ENCODE measurements at places on chromosomes 16 and 17.

DNA sequence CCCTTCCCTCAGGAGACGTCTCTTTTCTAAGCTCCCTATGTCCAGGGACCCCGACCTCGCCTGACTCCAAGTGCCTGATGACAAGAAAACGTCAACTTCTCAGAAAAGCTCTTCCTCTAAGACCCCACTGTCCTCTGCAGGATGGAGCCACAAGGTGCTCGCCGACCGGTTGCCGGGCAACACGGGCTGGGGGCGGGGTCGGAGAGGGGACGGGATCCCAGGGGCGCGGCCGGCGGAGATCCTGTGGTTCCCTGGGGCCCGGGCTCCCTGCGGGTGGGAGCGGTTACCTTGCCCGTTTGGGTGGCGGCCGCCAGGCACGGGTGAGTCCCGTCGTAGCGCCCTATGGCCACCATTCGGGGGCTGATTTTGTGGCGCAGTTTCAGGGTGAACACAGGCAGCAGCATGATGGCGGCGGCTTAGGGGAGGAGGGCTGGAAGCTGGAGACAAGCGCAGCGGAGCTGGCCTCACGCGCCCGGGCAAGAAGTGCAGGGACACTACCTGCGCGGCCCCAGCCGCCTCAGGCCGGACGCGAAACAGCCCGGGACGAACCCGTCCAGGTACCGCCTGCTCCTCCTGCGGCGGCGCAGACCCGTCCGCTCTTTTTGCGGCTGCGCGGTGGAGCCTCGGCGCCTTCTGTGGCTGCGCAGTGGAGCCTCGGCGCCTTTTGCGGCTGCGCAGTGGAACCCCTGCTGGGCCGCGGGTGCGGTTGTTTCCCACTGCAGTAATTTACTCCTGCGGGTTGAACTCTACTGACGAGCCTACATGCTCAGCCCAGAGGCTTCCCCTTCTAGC, at the start of gene BBS2:
TSS of gene BBS2 (minus strand) at position 566 of the 792 bp plus-strand sequence. CDS start at position 404, 162 bp downstream.
- peak; percentile 96 for DNase-seq

DNA sequence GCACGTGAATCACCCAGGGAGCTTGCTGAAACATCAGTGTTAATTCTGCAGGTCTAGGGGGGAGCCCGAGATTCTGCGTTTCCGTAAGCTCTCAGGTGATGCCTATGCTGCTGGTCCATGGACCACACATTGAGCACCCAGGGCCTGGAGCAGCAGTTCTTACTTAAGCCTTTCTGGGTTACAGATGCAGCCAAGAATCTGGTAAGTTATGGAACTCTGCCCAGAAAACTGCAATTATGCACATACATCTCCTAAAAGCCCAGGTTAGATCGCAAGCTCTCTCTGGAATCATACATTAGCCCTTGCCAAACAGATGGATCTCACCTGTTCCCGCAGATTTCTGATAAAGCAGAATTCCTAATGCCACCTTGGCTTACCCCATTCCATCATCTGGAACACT, 265.9 kb upstream of the SALL1 start:
- no peak for DNase-seq

DNA sequence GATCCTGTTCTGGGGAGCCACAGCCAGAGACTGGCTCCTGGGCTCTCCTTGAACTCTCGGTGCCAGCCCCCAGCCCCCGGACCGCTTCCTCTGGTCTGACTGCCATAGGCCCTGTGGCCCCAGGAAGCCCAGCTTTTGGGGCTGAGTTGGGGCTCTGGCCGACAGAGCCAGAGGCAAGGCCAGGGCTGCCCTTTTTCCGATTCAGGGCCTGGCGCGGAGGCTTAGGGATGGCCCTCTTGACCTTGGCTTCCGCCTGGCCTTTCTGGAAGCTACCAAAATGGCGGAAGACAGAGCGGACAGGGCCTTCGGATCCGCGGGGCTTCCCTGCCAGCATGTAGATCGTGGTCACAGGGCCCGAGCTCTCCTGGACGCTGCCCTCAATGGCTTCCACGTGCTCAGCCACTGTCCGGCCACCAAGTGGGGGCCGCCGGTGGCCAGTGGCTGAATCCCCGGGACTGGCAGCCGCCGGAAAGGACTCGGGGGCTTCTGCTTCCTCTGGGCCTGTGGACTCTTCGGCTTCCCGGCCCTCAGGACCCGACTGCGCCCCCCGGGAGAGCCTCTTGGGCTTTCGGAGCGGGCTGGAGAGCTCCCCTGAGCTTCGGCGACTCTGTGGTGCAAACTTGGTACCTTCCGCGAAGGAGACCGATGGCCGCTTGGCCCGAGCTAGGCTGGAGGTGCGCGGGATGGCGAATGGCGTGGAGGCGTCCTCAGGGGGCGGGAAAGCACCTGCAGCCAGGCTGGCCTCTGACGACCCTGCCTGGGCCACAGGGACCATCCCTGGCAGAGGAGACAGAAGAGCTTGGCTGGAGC, 6.4 kb upstream of the SLC43A2 start:
- no peak for DNase-seq

- no peak for DNase-seq
Measured at GRCh38 chr16:81517629-81518438, 73.2 kb downstream of the CMIP start.

All from hepatocyte (in vitro differentiated cells).